SK-N-DZ (cell line): ENCODE measurements at places on chromosomes 1 and 21.

DNA sequence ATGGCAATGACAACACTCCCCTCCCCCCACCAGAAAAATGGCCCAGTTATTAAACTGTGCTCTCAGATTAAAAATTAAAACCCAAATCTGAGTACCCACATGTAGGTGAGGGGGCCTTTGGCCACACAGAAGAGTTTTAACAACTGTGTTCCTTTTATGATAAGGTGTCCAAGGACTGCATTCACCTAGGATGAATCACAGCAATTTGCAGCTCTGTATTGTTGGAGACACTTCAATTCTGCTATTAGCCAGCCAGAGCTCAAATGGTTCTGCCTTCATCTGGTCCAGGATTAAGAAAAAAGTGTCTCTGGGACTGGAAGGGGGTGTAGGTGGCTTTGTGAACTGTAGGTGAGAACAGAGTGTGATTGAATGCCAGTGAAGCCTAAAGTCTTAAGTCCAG, 43.3 kb upstream of the DIRAS3 start:
- DNase-seq: no peak

GRCh38 chr1:31580891-31581603, 4.7 kb downstream of the TINAGL1 start:
- DNase-seq: no peak

GRCh38 chr1:92711473-92712165, 73.3 kb downstream of the EVI5 start:
- DNase-seq: no peak

DNA sequence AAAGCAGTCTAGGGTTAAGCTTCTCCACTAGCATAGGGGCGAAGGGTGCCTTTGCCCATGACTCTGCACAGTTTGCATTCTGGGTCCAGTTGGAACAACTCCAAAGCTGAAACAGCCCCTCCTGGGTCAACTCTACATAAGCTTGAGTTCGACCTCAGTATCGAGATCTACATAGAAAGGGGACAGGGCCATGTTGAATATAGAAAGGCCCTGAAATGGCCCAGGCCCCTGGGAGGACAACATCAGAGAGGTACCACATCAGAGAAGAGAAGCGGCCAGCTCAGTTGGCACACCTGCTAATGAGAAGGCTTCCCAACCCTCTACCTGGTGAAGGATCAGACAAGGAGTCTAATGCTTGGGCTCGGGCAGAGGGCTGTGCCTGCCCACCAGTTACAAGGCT, 1.6 kb downstream of the DENND2D start:
- no peak for DNase-seq

DNA sequence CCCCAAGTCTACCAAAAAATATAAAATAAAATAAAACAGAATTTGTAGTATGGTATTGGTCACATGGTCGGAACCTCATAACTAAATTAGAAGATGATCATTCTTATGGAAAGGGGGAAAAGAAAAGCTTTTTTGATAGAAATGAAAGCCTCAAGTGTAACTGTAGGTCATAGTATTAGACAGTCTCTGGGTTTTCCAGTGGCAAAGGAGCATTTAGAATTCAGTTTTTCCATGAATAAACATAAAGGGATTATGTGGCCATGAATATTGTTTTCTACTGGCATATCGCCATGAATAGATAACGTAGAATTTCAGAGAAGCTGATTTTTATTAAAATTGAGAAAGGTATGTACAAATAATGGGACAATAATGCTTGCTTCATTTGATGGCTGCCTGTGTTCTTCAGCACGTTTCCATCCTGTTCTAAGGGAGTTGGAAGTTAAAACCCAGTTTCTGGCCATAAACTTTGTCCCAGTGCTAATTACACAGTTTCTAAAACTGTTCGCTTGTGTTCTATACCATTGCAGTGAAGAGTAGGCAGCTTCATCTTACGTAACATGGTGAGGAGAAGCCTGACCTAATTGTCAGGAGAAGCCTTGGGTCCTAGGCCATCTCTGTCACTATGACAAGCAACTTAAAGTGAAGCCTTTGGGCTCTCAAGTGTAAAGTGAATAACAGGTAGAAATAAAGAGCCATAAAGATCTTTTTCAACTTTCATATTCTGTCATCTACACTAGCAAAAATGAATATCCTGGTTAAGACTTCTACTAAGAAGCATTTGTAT, 70.5 kb upstream of the PGD start:
- no peak for DNase-seq

DNA sequence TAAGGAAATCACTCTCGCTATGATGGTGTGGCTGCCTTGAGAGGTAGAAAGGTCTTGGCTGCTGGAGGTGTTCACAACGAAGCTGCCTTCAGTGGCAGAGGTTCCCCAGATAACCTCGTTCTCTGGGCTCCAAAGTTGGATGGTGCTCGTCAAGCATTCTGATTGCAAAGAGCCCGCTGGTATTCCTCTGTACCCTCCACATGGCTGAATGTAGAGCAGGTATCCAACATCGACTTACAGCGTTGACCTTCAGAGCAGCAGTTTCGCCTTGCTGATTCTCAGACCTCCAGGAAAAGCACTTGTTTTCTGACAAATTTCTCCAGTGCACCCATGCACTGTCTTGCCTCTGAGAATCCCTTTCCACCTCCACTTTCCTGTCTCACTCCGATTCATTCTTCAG, 4.3 kb upstream of the IL22RA1 start:
- no peak for DNase-seq

- DNase-seq: no peak
These were observed 217.8 kb upstream of the ZRANB2 start for GRCh38 chr1:71298633-71299032.

DNA sequence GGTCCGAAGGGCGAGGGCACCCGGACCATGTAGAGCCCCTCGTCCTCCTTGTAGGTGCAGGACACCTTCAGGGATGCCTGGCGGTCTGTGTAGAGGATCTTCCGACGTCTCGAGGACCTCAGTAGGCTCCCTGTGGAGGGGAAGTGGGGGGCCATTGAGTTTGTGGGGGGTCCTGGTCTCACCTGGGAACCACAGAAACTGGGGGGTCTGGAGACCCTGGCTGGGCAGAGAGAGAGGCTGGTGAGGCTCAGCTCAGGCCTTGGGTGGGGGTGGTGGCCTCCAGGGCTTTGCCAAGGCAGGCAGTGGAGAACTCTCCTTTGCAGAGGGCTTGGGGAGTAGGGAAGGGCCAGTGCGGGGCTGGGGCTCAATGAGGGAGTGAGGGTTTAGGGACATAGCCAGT, 19.0 kb downstream of the MYOM3 start:
- no peak for DNase-seq

GRCh38 chr1:51878308-51878615, 265 bp downstream of the NRDC start:
- DNase-seq: no peak

- no peak for DNase-seq
These were observed 146.9 kb downstream of the PDE4B start for GRCh38 chr1:65939636-65940035.

- no peak for DNase-seq
These were observed 1.5 kb downstream of the ENSA start for GRCh38 chr1:150627826-150628410.

DNA sequence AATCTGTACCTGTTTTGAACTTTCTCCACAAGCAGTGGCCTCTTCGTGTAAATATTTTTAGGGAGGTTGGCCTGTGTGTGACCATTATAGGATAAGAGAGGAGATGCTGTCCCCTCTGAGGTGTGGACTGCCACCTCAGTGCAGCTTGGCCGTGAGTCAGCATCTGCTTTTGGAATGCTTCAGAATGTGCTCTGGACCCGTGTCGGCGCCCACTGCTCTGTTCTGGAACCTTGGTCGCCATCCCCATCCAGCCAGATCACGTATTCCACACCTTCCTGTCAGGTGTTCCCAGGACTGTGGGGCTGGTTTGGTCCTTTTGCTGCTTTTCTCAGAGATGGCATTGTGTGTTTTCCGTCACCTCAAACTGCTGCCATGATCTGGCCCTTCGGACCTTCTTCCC, 5.5 kb downstream of the UCK2 start:
- no peak for DNase-seq

DNA sequence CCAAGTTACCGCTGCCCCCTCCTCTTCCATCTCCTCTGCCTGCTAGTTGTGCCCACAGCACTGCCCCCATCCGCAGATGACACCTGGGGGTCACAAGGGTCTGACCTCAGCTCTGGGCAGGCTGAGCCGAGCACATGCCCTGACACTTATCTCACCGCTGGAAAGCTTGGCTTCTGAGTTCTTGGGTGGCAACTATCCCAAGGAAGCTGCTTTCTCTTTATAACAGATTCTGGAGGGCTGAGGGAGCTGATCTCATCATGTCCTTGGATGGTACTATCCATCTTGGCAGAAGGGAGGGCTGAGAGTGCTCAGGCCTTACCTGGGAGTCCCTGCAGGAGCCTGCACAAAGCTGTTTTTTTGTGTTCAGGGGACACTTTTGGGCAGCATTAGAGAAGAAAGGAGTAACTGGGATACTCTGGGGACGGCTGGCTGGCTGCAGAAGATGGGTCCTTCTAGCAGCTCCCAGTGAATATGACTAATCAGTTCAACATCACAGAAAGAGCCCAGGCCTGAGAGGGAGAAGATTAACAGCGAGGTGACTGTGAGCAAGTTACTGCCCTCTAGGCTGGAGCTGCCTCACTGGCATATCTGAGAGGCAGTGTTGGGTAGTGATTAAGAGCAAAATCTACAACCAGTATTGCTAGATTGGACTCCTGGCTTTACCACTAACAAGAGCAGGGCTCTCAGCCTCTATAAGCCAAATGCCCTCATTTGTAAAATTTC, 71.6 kb downstream of the PLXNA2 start:
- no peak for DNase-seq

DNA sequence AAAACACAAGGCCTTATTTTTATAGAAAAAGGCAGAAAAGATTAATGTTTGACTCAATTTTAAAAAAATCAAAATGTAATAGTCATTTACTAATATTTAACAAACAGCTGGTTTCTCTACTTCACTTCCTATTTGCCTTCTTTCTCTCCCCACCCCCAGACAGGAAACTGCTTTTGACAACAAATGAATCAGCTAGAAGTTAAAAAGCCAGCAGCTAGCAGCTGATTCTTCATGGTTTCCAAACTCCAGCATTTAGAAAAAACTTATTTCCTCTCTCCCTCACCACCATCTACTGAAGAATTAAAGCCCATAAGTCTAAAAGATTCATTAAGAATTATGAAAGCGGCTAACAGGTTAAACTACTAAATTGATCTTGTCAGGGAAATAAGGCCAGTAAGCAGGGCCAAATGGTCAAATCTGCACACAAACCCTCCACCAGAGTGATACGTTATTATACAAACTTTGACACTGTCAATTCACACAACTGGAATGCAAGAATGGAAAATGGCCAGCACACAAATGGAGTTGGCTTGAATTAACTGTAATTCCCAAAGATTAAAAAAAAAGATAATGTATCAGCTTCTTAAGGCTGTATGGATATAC, 4.0 kb downstream of the WDR26 start:
- no peak for DNase-seq

GRCh38 chr1:160101717-160102522, 3.5 kb upstream of the IGSF8 start:
- DNase-seq: no peak

GRCh38 chr1:113057006-113057405, 16.0 kb upstream of the LRIG2 start:
- peak; percentile 38 for DNase-seq

- no peak for DNase-seq
These were observed 563.6 kb upstream of the NEGR1 start for GRCh38 chr1:72845981-72846380.

DNA sequence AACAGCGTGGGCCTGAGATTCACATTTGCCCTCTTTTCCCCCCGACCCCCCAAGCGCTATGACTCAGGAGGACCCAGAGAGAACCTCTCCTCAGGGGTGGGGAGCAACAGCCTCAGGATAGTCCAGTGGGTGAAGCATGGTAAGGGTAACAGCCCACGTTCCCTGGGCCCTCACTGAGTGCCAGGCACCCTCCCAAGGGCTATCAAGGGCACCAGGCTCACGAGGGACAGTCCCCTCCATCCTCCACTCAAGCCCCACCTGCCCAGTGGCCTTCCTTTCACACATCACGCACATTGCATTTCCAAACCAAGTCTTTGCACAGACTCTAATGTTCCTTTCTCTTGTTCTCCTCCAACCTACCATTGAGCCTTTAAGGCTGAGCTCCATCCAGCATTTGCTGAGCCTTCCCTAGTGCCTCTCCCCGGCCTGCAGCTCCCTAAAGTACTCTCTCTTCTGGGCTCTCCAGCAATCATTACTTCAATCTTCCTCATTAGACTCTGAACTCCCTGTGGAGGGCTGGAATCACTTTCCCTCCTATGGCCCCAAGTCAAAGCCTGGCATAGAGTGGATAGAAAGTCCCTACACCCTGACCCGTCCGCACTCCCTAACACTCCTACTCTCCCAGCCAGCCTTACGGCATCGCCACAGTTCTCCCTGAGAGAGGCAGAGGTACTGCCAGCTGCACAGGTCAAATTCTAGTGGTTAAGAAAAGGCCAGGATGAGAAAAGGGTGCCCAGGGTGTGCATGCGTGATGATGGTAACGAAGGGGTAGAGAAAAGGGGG, 1.0 kb downstream of the AKR7A2 start:
- peak; percentile 20 for DNase-seq

DNA sequence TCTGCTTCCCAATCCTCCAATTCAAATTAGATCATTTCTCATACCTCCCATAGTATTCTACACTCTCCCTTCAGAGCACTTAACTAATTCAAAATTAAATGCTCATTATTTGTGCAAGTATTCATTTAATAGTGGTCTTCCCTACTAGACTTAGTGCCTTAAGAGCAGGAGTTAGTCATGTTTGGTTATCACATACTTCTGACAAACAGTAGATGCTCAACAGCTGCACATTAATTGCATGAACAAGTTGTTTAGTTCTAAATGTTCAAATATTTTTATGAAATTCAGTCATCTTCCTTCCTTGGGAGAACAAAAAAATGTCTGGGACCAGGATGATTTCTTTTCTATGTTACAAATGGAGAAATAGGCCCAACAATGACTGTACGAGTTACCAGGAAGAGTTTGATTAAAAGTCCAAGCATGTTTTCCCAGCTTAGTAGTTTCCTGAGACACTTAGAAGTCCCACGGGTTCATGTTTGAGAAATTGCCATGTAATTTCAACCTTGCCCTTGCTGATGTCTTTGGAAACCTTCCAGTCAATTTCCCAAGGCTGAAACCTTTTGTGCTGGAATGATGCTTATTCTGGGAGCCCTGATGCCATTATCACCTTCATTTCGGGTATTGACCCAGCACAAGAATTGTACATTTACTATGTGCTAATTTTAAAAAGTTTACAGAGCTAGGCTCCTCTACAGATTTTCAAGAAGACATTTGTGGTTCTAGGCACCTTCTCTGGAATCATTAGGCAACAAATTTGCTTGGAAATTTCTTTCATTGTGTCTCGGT, 437.9 kb upstream of the PLXNA2 start:
- DNase-seq: no peak

GRCh38 chr21:32613436-32614043, 1.4 kb upstream of the CFAP298 start:
- DNase-seq: no peak
